SK-MEL-5 (cell line): ENCODE measurements at places on chromosomes 5 and 9. TPM values are rescaled to one million over a fixed set of nuclear protein-coding genes. Genes with fewer than 3 reads are reported as not detected.

GRCh38 chr9:101463397-101463796 is 27.8 kb upstream of the ALDOB start:
- no peak for DNase-seq

GRCh38 chr5:73812457-73812856 is 186.5 kb downstream of the ARHGEF28 start:
- DNase-seq: no peak

The FGF1 gene
- not detected in 2 replicates for total RNA-seq

The RLN2 gene
- not detected in 2 replicates for total RNA-seq

- DNase-seq: no peak
Measured at GRCh38 chr5:146877783-146878475, 628 bp downstream of the PPP2R2B start.

- DNase-seq: no peak
Measured at GRCh38 chr9:135568026-135568425, 6.5 kb downstream of the PAEP start.

The SPATA31C1 gene
- total RNA-seq: not detected in 2 replicates

DNA sequence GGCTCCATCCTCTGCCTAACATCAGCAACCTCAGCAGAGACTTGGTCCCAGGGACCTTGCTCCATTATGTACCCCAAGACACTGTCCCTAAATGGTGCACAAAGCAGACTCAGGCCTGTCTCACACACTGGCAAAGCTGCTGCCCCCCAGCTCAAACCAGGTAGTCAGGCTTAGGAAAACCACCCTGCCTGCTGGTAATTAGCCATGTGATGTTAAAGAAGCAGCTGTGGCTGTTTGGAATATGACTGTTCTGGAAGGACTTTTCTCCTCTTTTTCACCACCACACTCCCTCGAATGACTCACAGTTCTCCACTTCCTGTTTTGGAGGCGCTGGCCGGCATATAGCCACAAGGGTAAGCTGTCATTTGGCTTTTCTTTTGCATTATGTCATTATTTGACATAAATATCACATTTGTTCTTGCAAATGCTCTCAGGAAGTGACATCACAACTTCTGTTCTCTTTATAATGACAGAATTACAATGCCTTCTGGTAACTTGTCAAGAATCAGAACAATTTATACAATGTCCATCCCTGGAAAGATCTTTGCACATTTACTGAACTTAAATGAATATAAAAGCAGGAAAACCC is 113.9 kb downstream of the SUSD1 start:
- DNase-seq: peak; percentile 90

The IFNA21 gene
- not detected in 2 replicates for total RNA-seq

DNA sequence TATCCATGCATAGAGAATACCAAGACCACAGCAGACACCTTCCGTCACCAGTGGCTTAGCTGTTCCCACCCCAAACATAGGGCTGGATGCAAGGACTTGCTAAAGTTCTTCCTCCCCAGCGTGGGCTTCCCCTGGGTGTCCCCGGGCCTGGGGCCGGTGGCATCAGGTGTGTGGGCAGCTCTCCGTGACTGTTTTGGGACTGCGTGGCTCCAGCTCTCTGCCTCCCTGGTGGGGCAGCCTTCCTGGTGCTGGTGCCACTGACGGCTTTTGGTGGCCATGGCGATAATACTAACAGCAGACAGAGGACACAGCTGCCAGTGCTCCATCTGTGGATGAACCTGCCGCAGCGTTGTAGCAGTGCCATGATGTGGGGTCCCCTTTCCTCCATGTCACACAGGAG is 4.9 kb downstream of the CACFD1 start:
- no peak for DNase-seq

The NMUR2 gene
- not detected in 2 replicates for total RNA-seq

DNA sequence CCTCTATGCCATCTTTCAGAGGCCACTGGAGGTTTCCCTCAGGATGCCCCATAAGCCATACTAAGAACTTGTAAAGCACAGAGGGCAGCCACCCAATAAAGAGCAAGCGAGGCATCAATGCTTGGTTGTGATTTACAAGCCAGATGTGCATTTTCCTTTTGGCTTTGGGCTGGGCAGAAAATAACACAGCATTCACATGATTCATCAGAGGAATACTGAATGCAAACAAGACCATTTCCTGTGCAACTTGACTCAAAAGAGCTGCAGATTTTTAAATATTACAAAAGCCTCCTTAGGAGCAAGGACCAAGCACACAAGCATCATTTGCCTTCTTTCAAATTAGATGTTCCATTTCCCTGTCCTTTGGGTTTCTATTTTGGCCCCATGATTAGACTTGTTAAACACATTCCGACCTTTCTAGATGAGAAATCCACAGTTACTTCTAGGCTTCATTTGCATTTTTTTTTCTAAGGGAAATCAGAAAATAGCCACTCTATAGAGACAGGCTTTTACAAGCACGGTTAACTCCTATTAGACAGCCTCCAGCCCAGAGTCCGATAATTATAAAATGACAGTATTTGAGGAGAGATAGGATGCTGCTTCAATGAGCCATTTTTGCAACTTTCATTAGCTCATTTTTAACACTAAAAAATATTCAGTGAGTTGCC is 207.8 kb downstream of the SEMA5A start:
- peak; percentile 43 for DNase-seq

GRCh38 chr5:137313526-137314175 is 185.5 kb downstream of the SPOCK1 start:
- DNase-seq: no peak

The C7 gene
- total RNA-seq: 0.61 and 4.0 TPM in 2 replicates

DNA sequence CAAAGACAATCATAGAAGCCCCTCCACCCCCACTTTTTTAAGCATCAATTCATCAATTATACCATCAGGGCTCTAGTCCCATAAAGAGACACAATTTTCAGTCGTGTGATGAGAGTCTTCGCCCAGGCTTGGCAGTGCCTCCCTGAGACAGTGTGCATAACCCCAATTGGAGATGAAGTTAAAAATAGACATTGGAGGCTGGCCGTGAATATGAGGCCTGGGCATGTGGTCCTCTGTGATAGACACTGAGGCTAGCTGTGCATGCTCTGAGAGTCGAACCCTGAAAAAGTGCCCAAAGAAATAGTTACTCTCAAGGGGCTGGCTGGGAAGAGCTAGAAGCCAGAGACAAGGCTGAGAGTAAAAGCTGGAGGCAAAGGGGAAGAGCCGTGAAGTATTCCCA is 248.6 kb upstream of the NR4A3 start:
- DNase-seq: no peak

GRCh38 chr5:83474161-83474796 is 2.7 kb downstream of the VCAN start:
- DNase-seq: peak; percentile 94
